ENCODE measurements at places on chromosomes 3 and 15. TPM values are rescaled to one million over a fixed set of nuclear protein-coding genes. Genes with fewer than 3 reads are reported as not detected.

NLGN1 gene
- total RNA-seq: 14.3 TPM

PDCD10 gene
- 84.8 TPM for total RNA-seq

TNFSF10 gene
- not detected for total RNA-seq

PLA1A gene
- 2.4 TPM for total RNA-seq

CCR9 gene
- not detected for total RNA-seq
